ELF-1 (cell line): ENCODE measurements at places on chromosomes 6 and 20.

- no peak for DNase-seq
Measured at GRCh38 chr6:140002396-140003022, 628.1 kb upstream of the CITED2 start.

- DNase-seq = no peak
Measured at GRCh38 chr20:36818861-36819260, 45.3 kb upstream of the DSN1 start.

DNA sequence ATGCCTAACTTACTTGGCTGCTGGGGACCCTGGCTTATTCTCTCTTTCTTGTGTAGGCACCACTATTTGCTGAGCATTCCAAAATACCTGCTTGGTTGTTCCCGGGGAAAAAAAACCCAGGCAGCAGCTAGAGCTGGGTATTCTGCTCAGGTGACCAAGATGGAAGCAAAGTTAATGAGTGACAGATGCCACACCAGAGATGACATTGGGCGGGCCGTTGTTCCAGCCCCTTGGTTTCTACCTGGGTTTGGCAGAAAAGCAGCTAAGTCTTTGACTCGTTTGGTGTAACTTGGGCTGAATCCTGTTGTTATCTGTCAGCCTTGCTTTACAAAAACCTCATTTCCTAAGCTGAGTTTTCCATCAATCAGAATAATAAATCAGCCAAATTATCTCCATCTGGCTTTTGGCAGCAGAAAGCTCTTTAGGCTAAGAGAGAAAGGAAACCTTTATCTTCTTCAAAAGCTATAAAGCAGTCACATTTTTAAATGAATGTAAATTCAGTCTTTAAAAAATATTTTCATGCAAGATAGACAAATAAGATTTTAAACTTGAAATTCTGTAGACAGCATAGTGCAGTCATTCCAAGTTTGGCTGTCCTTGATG lies 202.0 kb upstream of the GMDS start:
- DNase-seq = no peak

- DNase-seq = peak; percentile 73
Measured at GRCh38 chr20:57680934-57681914, 28.6 kb downstream of the PMEPA1 start.

GRCh38 chr20:43983359-43983758 lies 68.7 kb downstream of the TOX2 start:
- DNase-seq = peak; percentile 30

GRCh38 chr6:146355521-146356100 lies 188.0 kb upstream of the RAB32 start:
- DNase-seq = no peak

- DNase-seq = no peak
Measured at GRCh38 chr6:2751871-2752270, 1.1 kb upstream of the MYLK4 start.

GRCh38 chr6:139545206-139546105 lies 171.0 kb upstream of the CITED2 start:
- no peak for DNase-seq
